ENCODE measurements at places on chromosomes 16 and 17.

DNA sequence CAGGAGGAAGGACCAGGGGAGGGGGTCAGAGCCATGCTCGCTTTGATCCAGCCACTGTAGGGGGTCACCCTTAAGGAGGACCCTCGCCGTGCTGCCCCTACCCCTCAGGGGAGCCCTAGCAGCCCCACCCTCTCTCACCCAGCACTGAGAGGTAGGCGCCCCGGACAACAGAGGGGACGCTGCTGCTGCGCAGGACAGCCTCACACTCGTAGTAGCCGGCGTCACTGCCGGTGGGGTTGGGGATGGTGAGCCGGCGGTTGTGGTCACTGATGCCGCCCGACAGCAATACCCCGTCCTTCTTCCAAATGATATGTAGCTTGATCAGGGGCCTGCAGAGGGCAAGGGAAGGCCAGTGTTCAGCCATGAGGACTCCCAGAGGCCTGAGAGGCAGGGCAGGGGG is 126.0 kb upstream of the CDC42EP4 start:
- no peak for DNase-seq

- DNase-seq: peak; percentile 30
Observed at GRCh38 chr17:43694081-43694870, 32.6 kb upstream of the MEOX1 start.

- DNase-seq: peak; percentile 57
Observed at GRCh38 chr17:79997011-79997660, 38.5 kb downstream of the TBC1D16 start.

GRCh38 chr17:48307814-48308411 is 122.1 kb downstream of the SKAP1 start:
- DNase-seq: no peak

DNA sequence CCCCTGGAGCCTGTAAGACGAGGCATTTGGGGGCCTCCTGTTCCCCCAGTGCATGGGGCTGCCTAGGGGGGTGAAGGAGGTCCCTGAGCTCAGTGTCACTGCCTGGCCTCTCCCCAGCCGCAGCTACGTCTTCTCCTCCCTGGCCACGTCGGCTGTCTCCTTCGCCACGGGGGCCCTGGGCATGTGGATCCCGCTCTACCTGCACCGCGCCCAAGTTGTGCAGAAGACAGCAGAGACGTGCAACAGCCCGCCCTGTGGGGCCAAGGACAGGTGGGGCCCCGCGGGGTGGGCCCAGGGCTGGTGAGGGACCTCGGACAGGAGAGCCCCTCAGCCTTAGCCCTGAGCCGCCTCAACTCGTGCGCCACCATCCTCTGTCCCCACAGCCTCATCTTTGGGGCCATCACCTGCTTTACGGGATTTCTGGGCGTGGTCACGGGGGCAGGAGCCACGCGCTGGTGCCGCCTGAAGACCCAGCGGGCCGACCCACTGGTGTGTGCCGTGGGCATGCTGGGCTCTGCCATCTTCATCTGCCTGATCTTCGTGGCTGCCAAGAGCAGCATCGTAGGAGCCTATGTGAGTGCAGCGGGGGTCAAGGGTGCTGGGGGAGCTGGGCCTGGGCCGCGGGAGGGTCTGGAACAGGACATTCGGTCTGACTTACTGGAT is 22.2 kb downstream of the MYBBP1A start:
- DNase-seq: no peak

DNA sequence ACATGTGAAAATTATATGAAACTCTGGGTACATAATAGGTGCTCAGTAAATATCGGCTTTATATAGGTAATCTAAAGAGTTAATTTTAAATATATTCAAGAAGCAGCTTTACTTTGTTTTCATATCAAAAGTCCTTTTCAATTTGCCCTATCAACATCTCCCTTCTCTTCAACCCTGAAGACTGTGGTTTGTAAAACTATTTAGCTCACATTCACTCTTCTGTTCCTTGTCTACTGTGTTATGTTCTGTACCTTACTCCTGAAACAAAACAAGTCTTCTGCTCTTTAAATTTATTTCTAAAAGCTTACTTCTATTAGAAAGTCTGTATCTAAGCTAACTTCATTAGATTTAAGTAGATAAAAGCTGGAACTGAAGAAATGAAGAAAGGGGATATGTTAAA is 301.7 kb upstream of the PMFBP1 start:
- DNase-seq: no peak

DNA sequence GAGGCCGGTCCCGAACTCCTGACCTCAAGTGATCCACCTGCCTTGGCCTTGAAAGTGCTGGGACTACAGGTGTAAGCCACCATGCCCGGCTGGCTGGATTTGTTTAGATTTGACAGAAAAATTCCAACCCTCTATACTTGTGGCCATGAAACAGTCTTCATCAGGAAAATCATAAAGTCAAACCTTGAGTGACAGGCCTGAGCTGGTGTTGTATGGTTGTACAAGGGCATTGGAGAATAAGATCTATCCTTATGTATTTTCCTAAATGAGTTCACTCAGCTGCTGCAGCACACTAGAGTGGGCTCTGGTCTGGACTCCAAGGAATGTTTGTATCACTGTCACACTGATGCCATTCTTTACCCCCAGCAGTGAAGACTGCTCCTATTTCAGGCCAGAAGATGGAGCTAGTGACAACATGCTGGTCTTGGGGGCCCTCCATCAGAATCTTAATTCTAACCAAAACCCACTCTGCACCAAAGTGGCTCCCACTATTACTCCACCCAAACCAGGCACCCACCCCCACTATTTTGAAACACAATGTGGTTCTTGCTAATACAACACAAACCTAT is 27.4 kb downstream of the SNX11 start:
- DNase-seq: no peak

DNA sequence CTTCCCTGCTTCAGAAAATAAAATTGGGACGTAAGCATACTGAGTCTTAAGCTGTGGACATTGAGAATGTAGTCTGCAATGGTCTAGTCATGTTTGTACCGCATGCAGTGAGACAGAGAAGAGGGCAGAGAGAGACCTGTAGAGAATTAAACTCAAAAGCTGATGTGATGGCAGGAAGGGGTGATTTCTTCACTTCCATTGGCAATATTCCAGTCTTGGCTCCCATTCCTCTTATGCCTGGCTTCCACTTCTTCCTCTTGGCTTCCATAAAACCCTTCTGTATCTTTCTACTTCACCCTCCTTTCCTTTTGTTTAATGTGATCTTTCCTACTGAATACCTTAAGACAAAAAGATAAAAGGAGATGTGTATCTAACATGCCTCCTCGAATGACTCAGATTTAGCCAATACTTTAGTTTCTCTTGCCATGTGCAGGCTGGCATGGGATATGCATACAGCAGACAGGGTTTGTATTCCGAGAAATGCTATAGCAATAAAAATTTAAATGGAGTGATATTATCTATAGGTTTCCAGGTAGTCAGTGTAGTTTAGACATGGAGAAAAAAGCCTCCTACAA is 423.1 kb upstream of the DYNLRB2 start:
- no peak for DNase-seq

- DNase-seq: no peak
Observed at GRCh38 chr17:77560841-77561240, 397.7 kb upstream of the TNRC6C start.

DNA sequence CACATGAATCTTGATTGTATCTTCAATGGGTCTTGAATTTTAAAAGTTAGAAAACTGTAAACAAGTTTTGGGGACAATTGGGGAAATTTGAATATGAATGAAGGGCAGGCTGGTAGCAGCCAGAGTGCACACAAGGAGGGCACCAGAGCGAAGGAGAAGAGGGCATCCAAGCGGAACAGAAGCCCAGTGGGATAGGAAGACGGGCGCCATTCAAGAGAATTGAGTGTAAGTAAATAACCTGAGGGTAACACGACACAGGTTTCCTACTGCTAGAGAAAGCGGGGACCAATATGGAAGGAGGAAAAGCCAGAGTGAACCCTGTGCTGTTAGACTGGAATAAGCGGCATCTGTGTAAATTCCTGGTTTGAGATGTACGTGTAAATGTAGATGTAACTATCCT is 115.1 kb upstream of the CCL2 start:
- no peak for DNase-seq

Data from stimulated activated CD8-positive, alpha-beta memory T cell treated with anti-CD3 and anti-CD28 coated beads, Interleukin-15, amount 100 ng/mL, for 4 hours (primary cell).